ENCODE measurements at places on chromosomes 11 and 22.

DNA sequence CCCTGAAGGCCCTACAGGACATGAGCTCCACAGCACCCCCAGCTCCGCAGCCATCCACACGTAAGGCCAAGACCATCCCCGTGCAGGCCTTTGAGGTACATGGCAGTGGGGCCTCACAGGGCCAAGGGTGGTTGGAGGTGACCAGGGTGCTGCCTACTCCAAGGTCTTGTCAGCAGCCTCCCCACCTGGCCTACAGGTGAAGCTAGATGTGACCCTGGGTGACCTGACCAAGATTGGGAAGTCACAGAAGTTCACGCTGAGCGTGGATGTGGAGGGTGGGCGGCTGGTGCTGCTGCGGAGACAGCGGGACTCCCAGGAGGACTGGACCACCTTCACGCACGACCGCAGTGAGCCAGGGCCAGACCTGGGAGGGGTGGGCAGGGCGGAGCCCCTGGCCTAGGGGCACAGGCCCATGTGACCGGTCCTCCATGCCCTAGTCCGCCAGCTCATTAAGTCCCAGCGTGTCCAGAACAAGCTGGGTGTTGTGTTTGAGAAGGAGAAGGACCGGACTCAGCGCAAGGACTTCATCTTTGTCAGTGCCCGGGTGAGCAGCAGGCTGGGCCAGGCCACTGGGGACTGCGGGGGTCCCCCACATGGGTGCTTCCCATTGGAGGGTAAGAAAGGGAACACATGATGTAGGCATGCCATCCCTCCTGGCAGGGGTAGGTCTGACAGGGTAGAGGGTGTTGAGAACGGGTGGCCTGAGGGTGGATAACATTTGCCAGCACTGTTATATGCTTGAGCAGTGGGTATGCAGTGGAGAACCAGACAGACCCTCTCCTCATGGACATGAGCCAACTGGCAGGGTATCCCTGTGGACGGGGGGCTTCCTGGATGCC, 5.6 kb downstream of the INPPL1 start:
- no peak for DNase-seq

- no peak for DNase-seq
These were observed 27.7 kb upstream of the OPCML start for GRCh38 chr11:133559833-133560471.

- no peak for DNase-seq
These were observed 76.0 kb downstream of the TRIM29 start for GRCh38 chr11:120061761-120062560.

- no peak for DNase-seq
These were observed 19.8 kb upstream of the SUSD2 start for GRCh38 chr22:24161485-24161884.

- DNase-seq: peak; percentile 67
These were observed 18.9 kb downstream of the SHANK3 start for GRCh38 chr22:50691521-50691920.

GRCh38 chr11:92224407-92225124, at the start of gene FAT3:
TSS of gene FAT3 (plus strand) at chr11:92224818. CDS start at chr11:92352113, 127,295 bp downstream.
- peak; percentile 44 for DNase-seq

- DNase-seq: no peak
These were observed 22.3 kb downstream of the ARHGAP42 start for GRCh38 chr11:100709233-100709957.

DNA sequence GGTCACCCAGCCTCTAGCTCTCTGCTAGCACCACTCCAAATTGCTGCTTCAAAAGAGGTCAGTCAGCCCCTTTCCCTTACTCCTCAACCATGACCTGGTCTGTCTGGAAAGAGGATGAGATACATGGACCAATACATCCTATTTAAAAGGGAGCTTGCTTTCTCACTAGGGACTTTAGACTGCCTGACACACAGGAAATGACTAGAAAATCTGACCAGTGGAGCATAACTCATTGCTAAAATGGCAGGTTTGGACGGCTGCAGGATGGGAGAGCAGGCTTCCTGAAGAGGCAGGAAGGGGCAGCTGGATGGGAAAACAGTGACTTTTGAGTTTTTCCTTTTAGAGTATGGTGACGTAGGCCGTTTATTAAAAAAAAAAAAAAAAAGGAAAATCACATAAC, 25.3 kb downstream of the STIM1 start:
- peak; percentile 74 for DNase-seq

DNA sequence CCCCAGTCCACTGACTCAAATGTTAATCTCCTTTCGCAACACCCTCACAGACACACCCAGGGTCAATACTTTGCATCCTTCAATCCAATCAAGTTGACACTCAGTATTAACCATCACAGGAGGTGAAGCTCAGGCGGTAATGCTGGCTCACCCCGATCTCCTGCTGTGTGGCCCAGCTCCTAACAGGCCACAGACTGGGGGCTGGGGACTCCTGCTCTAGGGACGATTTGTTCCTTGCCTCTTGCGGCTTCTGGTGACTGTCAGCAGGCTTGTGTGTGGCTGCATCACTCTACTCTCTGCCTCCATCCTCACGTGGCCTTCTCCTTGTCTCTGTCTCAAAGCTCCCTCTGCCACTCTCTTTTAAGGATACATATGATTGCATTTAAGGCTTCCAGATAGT, 45.0 kb downstream of the SPON1 start:
- DNase-seq: no peak

DNA sequence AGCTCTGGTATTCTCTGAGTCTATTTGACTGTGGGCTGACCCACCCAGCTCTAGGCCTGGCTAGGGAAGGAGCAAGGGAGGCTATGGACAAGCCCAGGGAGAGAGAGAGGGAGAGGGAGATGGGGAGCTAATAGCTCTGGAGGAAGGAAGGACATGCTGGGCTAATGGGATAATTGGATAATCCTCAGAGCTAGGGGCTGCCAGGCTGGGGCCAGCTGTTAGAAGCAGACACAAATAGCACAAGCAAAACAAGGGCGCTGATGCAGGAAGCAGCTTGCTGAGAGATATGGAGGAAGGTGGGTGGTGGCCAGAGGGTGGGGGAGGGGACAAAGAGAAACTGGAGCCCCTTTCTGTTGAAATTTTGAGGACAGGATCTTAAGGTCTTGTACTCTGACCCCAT, 23.2 kb downstream of the ADORA2A start:
- DNase-seq: no peak

GRCh38 chr11:83156996-83157593, at the start of gene PCF11:
TSS of gene PCF11 (plus strand) at chr11:83157131. CDS start at chr11:83157440, 309 bp downstream.
- DNase-seq: peak; percentile 100

- no peak for DNase-seq
These were observed 99.8 kb downstream of the CTTN start for GRCh38 chr11:70498171-70498571.

- peak; percentile 21 for DNase-seq
These were observed 27.9 kb upstream of the FZD4 start for GRCh38 chr11:86983021-86983488.

GRCh38 chr11:80009081-80009480, 568.3 kb upstream of the TENM4 start:
- no peak for DNase-seq

- peak; percentile 51 for DNase-seq
These were observed 25.7 kb upstream of the OAF start for GRCh38 chr11:120184946-120185705.

DNA sequence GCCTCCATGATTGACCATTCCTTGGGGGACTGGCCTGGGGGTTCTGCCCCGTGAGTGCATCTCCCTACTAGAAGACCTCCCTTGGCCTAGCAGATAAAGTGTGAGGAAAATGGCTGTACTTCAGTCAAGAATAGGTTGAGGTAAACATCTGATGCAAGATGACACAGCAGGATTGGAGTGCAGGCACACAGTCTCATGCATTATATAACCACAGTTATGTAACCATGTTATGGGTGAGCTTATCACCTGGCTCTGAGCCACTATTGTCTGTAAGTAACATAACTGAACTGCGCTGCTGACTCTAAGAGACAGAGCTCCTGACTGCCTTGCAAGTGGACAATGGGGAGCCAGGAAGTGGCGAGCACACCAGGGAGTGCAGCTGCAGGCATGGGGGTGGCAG, 378.7 kb upstream of the ANO5 start:
- peak; percentile 88 for DNase-seq

- no peak for DNase-seq
These were observed 32.7 kb upstream of the MICAL2 start for GRCh38 chr11:12077535-12078280.

- DNase-seq: no peak
These were observed 90.4 kb downstream of the CWC15 start for GRCh38 chr11:94882931-94883330.

DNA sequence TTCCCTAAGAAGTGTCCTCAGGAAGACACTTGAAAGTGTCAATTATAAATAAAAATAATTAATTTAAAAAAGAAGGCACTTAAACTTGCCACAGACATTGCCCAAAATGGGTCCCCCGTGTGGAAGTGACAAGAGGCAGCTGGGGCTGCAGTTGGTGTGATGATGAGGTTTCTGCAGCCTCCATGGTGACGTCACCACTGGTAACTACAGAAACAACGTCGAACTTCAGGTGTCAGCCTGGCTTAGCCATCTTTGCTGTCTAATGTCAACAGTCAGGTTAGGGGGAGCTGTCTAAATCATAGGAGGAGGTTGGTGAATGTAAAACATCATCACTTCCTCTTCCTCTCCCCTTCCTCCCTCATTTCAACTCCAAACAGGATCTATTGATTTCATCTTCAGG, 328.6 kb downstream of the MN1 start:
- no peak for DNase-seq

DNA sequence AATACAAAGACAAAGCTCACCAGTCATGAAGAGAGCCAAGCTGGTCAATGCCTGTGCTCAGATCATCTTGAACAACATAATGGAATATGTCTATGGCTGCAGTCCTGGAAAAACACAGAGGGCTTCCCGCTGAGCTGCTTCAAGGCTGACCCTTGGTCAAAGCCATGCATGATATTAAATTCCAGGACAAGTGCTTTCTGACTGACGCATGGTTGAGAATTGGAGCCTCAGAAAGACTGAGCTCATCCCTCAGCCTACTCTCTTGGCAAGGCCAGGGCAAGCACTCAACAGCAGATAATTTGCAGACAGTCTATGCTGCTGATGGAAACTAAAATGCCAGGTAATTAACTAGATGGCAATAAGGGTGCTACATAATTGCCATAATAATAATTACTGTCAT, 89.2 kb downstream of the GALNT18 start:
- no peak for DNase-seq

- DNase-seq: peak; percentile 61
These were observed 961.8 kb upstream of the CCDC90B start for GRCh38 chr11:84247926-84248325.

GRCh38 chr11:8386134-8386864, 122.6 kb upstream of the LMO1 start:
- DNase-seq: no peak

DNA sequence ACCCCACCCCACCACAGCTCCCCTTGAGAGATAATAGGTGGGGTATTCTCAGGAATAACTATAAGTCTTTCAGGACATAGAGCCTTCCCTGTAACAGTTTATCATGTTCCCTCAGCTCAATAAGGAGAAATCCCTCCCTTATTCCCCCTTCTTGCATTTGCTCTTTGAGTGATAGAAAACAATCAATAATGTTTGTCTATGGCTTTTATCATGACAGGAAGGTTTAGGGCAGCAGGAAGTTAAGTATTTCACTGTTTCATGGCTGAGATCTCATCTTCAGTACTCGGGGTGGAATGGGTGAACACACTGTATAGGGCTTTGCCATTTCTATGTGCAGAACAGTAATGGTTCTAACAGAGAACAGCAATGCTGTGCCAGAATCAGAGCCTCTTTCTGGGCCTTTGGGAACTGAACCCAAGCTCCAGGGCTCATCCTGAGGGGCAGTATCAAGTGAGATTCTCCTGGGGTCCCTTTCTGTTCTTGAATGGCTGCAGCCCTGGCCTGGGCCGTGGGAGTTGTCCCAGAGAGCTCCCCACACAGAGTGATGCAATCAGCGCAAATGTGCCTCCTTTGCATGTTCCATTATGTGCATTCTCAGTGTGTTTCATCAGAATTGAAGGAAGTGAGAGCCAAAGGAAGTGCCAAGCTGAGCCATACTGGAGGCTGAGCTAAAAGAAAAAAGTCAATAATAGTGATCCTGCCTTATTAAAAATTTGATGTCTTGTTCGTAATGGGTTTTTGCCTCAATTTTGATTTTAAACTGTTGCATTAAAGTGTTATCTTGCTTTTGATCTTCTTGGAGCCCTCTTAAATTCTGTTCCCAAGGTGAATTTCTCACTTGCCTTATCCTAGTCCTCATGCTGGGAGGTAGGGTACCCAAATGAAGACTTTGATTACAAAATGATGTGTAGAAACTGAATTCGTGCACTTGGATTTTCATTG, 2.9 kb upstream of the CYP2R1 start:
- peak; percentile 87 for DNase-seq

- DNase-seq: no peak
These were observed 132.3 kb downstream of the CSNK2A3 start for GRCh38 chr11:11220786-11221185.

Measured in cardiac fibroblast (primary cell).